SW 1271 (cell line): ENCODE measurements at places on chromosomes 7 and 10.

DNA sequence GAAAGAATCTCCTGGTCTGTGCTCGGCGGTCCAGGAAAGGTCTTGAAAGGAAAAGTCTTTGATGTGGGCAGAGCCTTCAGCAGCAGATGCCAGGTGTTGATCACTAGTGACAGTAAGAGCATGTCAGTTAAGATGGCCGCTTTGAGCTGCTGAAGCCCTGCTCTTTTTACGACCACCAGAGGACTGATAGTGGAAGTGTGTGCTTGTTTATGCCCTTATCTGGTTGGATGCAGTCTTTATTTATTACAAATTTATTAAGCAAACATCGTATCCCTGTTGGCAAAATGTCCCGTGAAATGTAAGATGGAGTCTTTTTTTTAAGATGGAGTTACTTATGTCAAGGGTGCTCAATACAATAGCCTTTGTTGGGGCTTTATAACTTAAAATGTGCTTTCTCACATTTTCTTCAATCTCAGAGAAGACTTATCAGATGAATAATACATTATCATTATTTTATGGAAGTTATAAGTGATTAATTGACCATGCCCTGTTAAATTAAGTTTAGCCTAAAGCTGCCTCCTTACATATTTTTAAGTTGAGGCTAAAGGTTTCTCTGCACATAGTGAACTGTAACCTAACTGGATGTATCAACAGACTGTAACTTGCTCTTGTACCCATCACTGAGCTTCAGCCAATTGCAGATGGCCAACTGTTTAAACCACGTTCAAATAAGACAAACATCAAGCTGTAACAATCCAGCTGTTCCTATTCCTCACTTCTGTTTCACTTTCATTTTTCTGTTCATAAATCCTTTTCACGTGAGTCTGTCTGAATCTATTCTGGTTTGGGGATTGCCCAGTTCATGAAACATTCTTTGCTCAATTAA, 97.4 kb upstream of the PIK3CG start:
- DNase-seq: peak; percentile 24

- DNase-seq: no peak
Measured at GRCh38 chr7:2726316-2727018, 38.5 kb downstream of the AMZ1 start.

GRCh38 chr10:32317795-32318357, 29.1 kb downstream of the EPC1 start:
- no peak for DNase-seq

- DNase-seq: no peak
Measured at GRCh38 chr10:92124616-92125143, 166.2 kb downstream of the CPEB3 start.

GRCh38 chr7:28922624-28923331, 35.4 kb downstream of the TRIL start:
- DNase-seq: peak; percentile 53

- DNase-seq: no peak
Measured at GRCh38 chr7:78959477-78959876, 494.0 kb downstream of the MAGI2 start.

- no peak for DNase-seq
Measured at GRCh38 chr7:150420242-150420641, 30.2 kb upstream of the GIMAP8 start.

DNA sequence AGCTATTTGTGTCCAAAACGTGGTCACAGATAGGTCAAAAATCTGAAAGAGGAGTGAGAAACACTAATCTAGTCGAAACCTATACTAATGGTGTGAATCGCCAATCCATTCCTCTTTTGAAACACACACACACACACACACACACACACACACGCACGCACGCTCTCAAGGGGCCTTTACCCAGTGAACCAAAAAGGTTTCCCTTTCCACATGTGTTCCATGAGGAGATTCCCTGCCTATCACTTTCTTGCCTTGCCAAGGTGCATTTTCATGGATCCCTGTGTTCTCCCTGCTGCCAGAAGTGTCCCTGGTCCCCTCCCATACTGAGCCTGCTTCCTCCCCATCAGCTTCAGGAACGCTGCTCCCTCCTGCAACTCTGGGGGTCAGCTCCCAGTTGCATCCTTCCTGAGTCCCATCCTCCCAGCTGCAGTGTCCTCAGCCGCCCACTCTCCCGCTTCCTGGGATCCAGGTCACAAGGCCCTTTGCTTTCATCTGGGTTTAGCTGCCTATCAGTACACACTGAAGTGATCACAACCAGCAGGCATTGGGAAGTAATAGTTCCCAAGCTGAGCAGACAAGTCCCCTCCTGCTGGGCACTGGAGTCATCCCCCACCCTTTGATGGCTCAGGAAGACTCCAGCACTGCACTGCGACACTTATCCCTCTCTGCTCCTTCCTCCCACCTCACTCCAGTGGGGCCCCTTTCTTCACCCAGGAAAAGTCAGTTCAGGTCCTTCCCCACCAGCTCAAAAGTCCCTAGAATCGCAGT, 49.2 kb upstream of the KCNMA1 start:
- no peak for DNase-seq

- no peak for DNase-seq
Measured at GRCh38 chr7:121126801-121127534, 138.5 kb downstream of the CPED1 start.

- DNase-seq: no peak
Measured at GRCh38 chr7:28225576-28225975, 45.0 kb upstream of the JAZF1 start.

DNA sequence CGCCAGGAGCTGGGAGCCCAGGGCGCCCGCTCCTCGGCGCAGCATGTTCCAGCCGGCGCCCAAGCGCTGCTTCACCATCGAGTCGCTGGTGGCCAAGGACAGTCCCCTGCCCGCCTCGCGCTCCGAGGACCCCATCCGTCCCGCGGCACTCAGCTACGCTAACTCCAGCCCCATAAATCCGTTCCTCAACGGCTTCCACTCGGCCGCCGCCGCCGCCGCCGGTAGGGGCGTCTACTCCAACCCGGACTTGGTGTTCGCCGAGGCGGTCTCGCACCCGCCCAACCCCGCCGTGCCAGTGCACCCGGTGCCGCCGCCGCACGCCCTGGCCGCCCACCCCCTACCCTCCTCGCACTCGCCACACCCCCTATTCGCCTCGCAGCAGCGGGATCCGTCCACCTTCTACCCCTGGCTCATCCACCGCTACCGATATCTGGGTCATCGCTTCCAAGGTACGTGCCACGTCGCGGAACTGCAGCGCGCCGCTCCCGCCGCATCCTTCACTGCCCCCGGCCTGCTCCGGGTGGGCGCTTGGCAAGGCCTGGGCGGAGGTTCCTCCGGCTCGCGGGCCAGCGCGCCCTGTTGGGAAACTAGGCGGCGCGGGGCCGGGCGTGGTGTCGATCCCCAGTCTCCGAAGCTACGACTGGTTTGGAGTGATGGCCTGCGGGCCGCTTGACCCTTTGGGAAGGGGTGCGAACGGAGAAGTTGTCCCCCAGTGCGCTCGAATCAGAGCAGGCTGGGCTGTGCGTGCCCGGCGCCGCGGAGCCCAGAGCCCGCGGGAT, 868 bp downstream of the EMX2 start:
- DNase-seq: no peak

DNA sequence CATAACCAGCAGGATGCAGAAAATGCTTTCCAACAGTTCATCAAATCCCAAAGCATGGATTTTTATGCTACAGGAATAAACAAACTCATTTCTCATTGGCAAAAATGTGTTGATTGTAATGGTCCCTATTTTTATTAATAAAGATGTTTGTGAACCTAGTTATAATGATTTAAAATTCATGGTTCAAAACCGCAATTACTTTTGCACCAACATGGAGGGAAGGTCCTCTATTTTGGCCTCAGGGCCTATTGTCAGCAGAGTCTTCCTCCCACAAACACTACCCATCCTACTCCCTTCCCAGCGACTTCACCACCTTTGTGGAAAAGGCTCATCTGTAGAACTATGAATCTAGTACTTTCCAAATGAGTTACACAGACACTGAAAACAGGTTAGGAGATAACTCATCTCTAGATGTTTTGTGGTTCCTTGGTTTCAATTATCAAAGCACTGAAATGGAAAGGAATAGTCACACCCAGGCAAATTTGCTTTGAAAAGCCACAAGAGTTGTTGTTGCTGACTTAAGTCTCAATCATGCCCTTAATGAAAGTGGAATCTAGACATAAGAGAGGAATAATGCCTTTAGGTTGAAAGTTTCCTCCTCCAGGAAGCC, 59.4 kb upstream of the FRMD4A start:
- DNase-seq: no peak

DNA sequence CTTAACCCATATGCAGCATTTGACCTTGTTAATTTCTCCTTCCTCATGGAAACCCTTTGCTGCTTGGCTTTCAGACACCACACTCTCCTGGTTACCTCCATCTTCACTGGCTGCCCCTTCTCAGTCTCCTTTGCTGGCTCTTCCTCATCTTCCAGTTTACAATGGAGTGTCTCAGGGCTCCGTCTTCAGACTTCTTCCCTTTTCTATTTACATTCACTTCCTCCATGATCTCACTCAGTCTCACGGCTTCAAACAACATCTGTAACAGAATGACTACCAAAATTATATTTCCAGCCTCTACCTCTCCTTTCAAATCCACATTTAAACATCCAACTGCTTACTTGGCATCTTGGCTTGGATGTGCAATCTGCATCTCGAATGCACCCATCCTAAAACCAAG, 140.4 kb downstream of the DKK1 start:
- DNase-seq: no peak

- DNase-seq: no peak
Measured at GRCh38 chr7:123939784-123940183, 14.7 kb downstream of the SPAM1 start.

- DNase-seq: no peak
Measured at GRCh38 chr10:49171326-49172060, 16.7 kb downstream of the TMEM273 start.

DNA sequence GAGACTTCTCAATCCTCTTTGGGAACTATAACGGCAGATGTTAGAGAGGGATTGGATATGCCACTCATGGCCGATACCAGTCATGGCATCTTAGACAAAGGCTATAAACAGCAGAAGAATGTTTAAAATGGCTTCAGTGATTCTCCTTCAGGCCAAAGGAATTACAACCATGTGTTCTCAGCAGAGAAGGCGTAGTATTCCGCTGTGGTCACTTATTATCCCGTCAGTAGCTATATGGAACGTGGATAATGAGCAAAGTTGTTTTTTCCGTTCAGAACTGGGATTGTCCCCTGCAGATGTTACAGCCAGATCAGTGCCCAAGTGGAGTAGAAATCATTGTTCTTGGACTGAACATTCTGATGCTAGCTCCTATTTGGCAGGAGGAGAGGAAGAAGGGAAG, 43.1 kb downstream of the TEX36 start:
- DNase-seq: no peak

- DNase-seq: no peak
Measured at GRCh38 chr7:37141742-37142141, 306.9 kb downstream of the ELMO1 start.

DNA sequence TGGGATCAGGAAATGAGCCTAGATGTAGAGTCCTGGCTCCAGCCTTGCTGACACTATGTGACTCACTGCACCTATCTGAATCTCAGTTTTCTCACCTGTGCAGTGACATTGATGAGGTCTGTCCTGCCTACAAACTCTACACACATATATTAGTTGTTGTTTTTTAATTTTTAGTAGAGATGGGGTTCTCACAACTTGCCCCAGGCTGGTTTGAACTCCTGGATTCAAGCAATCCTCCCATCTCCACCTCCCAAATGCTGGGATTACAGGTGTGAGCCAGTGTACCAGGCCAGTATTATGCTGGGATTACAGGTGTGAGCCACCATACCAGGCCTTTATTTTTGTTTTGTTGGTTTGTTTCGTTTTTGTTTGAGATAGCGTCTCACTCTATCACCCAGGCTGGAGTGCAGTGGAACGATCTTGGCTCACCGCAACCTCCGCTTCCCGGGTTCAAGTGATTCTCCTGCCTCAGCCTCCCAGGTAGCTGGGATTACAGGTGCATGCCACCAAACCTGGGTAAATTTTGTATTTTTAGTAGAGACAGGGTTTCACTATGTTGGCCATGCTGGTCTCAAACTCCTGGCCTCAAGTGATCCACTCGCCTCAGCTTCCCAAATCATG, 11.8 kb upstream of the DDIT4 start:
- DNase-seq: no peak

DNA sequence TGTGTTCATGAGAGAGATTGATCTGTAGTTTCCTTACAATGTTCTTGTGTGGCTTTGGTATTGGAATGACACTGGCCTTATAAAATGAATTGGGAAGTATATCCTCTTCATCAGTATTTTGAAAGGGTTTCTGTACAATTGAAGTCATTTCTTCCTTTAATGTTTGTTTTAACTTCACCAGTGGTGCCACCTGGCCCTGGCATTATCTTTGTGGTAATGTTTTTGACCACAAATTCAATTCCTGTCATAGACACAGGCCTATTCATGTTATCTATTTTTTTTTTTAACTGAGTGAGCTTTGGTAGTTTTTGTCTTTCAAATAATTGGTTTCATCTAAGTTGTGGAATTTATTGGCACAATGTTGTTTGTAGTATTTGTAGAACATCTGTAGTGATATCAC, 127.7 kb downstream of the CDK14 start:
- no peak for DNase-seq

DNA sequence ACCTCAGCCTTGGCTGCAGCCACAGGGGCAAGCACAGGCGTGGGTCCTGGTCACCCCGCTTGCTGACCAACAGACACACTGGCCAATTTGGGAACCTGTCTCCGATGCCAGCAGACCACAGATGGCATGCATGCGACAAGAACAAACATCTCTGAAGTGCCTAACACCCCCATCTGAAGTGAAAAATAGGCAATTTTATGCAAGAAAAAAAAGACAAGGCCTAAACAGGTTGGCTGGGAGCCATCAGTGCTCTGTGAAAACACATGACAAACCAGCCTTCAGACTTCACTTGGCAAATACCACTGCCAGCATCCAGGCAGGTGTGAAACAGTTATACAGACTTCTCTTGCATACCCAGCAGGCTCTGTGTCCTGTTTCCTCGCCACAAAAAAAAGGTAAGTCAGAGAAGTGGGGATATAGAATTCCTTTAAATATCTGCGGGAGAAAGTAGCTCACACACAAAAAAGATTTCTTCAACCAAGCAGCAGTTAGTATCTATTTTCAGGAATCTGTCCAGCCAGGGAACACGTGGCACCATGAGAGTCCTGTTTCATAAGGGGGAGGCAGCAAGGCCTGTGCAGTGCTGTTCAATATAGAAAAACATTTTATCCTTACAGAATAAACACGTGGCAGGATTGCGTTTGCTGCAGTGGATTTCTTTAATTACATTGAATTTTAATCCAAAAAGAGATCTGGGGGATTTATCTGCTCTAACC, 293.4 kb upstream of the MKLN1 start:
- no peak for DNase-seq

- DNase-seq: no peak
Measured at GRCh38 chr7:3378390-3379150, 77.5 kb downstream of the SDK1 start.
